ENCODE measurements at places on chromosomes 4 and X. TPM values are rescaled to one million over a fixed set of nuclear protein-coding genes. Genes with fewer than 3 reads are reported as not detected.

DNA sequence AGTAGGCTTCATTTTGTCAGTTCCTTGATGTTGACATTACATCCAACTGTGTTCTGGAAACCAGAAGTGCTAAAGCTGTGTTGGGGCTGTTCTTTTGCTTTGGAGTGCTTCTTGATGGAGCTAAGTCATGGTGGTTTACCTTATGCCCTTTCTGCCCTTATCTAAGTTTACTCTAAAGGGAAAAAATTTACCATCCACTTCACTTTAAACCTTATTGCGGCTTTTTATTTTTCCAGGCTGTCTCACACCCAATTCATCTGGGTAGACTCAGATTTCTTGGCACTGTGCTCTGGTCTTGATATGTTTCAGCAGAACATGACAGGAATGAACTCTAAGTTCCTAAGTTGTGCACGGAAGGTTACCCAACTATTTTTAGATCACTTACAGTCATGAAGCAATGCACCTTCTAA, 104.7 kb upstream of the TTC29 start:
- H3K4me1 ChIP-seq = no peaks in the 10 kb centered on the region
- no peak for DNase-seq

DNA sequence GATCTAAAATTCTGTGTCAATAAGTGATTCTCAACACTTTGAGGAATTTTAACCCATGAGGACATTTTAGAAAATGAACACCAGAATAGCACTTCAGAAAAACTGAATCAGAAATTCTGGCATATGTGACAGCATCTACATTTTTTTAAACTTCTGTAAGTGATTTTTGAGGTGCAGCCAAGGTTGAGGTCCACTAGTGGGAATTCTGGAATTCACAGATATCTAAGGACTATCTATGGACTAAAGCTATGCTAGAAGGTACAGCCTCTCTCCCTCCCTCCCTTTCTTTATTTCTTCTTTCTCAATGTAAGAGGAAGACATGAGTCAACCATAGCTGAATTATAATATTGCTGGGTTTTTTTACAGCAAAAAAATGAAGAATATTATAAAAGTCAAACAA, 508.2 kb upstream of the ATOH1 start:
- H3K4me1 ChIP-seq = no peaks in the 10 kb centered on the region
- DNase-seq = no peak
- no peak overlapping the region for H3K4me3 ChIP-seq
- no peaks in the 10 kb centered on the region for H3K36me3 ChIP-seq
- H3K27me3 ChIP-seq = no peaks in the 10 kb centered on the region

Gene SPANXA1
- not detected for polyA plus RNA-seq

DNA sequence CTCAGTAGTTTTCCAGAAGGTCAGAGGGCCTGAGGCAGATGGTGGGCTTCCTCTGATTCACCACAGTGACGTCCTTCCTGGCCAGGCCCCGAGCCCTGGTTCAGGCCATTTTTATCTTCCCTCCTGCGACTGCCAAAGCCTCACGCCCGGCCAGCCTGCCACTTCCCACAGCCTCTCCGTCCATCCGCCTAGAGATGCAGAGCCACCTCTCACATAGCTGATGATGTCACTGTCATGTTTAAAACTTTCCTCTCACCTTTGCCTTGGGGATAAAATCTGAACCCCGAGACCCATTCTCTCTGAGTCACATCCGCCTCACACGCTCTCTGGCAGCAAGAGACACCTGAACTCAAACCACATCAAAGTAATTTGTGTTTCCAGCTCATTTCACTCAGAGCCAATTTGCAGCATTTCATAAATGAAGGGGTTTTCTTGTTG, 175.3 kb downstream of the QDPR start:
- H3K36me3 ChIP-seq = no peaks in the 10 kb centered on the region
- DNase-seq = peak; percentile 49
- H3K4me1 ChIP-seq = peaks cover 3% of the 10 kb centered on the region
- peak overlapping the region; percentile 62 for H3K27ac ChIP-seq
- H3K27me3 ChIP-seq = no peaks in the 10 kb centered on the region

Gene GAR1
- 33.4 TPM for polyA plus RNA-seq

Gene NSD2
- polyA plus RNA-seq = 18.6 TPM

Gene DCHS2
- polyA plus RNA-seq = 0.07 TPM

GRCh38 chr4:34850968-34851367, 1393.3 kb downstream of the ARAP2 start:
- DNase-seq = no peak
- no peaks in the 10 kb centered on the region for H3K27me3 ChIP-seq
- H3K36me3 ChIP-seq = no peaks in the 10 kb centered on the region
- H3K4me1 ChIP-seq = no peaks in the 10 kb centered on the region
- no peak overlapping the region for H3K27ac ChIP-seq
- H3K4me3 ChIP-seq = no peak overlapping the region

Gene SH3RF1
- polyA plus RNA-seq = 3.7 TPM

- H3K36me3 ChIP-seq = no peaks in the 10 kb centered on the region
- H3K4me1 ChIP-seq = no peaks in the 10 kb centered on the region
- no peaks in the 10 kb centered on the region for H3K27me3 ChIP-seq
- H3K4me3 ChIP-seq = no peak overlapping the region
- no peak overlapping the region for H3K27ac ChIP-seq
- no peak for DNase-seq
These were observed 120.2 kb downstream of the KLHL13 start for GRCh38 chrX:117996408-117996807.

Gene REPS2
- 3.6 TPM for polyA plus RNA-seq

DNA sequence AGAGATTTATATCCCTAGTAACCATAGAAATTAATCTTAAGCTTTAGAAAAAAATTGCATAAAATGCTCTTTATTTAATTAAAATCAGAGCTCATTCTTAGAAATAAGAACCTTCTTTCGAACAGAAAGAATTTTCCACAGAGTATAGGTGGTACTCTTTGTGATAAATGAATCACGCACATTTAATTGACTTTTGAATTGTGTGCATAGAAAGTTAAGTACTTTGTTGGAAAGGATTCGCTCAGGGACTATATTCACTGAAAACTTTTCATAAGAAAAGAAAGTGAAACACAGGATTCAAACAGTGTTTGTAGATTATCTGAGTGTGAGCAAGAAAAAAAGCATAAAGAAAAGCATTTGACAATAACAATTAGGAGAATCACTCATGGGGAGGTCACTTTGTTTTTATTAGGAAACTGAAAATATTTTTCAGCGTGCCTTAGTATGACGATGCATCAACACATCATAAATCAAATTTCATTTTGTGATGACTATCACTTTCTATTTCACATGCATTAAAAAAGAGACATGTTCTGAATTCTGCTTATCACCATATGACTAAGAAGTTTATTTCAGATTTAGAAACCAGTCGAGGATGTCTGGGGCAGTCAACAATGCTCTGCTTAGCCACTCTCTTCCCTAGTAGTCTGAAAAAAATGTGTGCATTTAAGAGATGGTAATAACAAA, 49.5 kb downstream of the STX18 start:
- DNase-seq = no peak
- no peak overlapping the region for H3K4me3 ChIP-seq
- no peak overlapping the region for H3K27ac ChIP-seq
- no peaks in the 10 kb centered on the region for H3K36me3 ChIP-seq

Gene DOK7
- 1.8 TPM for polyA plus RNA-seq

Gene GPR119
- not detected for polyA plus RNA-seq

DNA sequence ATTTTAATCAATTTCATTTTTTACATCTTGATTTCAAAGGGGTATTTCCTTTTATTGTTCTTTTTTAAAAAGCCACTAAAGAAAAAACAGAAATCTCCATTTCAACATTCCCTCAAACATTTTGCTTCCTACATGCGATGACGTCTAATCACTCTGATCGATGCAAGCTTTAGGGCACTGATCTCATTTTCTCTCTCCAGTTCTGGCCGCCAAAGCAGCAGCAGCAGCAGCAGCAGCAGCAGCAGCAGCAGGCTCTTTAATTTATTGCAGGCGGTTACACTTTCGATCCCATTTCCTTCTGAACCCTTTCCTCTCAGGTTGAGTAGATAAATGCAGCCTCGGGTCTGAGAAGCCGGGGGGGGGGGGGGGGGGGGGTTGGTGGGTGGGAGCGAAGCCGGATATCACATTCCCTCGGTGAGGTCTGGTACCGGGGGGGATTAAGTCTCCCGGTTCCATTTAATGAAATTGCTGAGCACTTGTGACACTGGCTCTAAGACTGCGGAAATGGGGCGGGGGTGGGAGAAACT, 3.4 kb upstream of the PCDH7 start:
- H3K4me1 ChIP-seq = no peaks in the 10 kb centered on the region
- no peak overlapping the region for H3K27ac ChIP-seq
- H3K36me3 ChIP-seq = no peaks in the 10 kb centered on the region
- peak overlapping the region; percentile 31 for H3K4me3 ChIP-seq

Gene LIMCH1
- 5.4 TPM for polyA plus RNA-seq

GRCh38 chrX:15973299-15973698, 118.7 kb upstream of the AP1S2 start:
- no peaks in the 10 kb centered on the region for H3K27me3 ChIP-seq
- DNase-seq = no peak
- H3K27ac ChIP-seq = no peak overlapping the region
- no peaks in the 10 kb centered on the region for H3K4me1 ChIP-seq

Gene CENPVL1
- polyA plus RNA-seq = 0.41 TPM

- no peaks in the 10 kb centered on the region for H3K36me3 ChIP-seq
- H3K4me3 ChIP-seq = no peak overlapping the region
- no peak for DNase-seq
- H3K27ac ChIP-seq = no peak overlapping the region
- H3K4me1 ChIP-seq = peaks cover 4% of the 10 kb centered on the region
- H3K27me3 ChIP-seq = no peaks in the 10 kb centered on the region
These were observed 18.1 kb downstream of the HTRA3 start for GRCh38 chr4:8287343-8288280.

DNA sequence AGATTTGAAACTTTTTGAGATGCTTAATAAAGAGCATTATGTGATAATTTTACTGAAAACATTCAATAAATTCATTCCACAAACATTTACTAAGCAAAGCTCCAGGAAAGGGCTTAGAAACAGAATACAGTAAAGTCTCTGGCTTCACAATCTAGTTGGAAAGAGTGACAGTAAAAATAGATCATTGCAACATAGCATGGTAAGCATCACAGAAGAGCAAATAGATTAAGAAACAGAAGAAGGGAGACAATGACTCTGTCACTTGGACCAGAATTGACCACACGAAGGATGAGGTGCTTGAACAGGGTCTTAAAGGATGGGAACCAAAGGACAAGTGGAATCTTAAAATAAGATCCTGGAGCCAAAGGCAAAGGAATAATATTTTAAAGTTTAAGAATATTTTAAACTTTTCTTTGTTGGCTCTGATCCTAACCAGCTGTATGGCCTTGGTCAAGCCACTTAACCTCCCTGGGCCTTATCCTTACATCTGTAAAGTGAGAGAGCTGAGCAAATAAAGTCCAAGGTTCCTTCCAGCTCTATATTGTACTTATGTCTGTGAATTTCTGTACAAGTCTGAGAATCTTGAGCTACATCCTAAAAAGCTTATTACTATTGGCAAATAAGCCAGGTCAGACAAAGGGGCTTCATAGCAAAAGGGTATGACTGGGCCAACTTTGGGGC, 33.9 kb downstream of the SEC24D start:
- H3K27ac ChIP-seq = no peak overlapping the region
- H3K36me3 ChIP-seq = peaks cover 28% of the 10 kb centered on the region
- H3K27me3 ChIP-seq = no peaks in the 10 kb centered on the region
- DNase-seq = no peak
- H3K4me3 ChIP-seq = no peak overlapping the region

- H3K36me3 ChIP-seq = no peaks in the 10 kb centered on the region
- H3K27ac ChIP-seq = no peak overlapping the region
- H3K27me3 ChIP-seq = no peaks in the 10 kb centered on the region
- H3K4me3 ChIP-seq = no peak overlapping the region
These were observed 182.8 kb downstream of the BANK1 start for GRCh38 chr4:101973361-101973760.

GRCh38 chr4:103429283-103429682, 231.1 kb upstream of the CENPE start:
- H3K4me3 ChIP-seq = no peak overlapping the region
- DNase-seq = no peak
- H3K4me1 ChIP-seq = no peaks in the 10 kb centered on the region
- no peaks in the 10 kb centered on the region for H3K27me3 ChIP-seq
- no peak overlapping the region for H3K27ac ChIP-seq

GRCh38 chr4:105613306-105613705, 60.9 kb downstream of the ARHGEF38 start:
- no peak for DNase-seq
- no peaks in the 10 kb centered on the region for H3K27me3 ChIP-seq
- no peaks in the 10 kb centered on the region for H3K36me3 ChIP-seq
- H3K4me3 ChIP-seq = no peak overlapping the region
- H3K27ac ChIP-seq = no peak overlapping the region

GRCh38 chrX:150197388-150197787, 165.7 kb upstream of the MAMLD1 start:
- DNase-seq = no peak
- H3K27me3 ChIP-seq = no peaks in the 10 kb centered on the region
- H3K4me1 ChIP-seq = no peaks in the 10 kb centered on the region
- H3K4me3 ChIP-seq = no peak overlapping the region

- no peaks in the 10 kb centered on the region for H3K27me3 ChIP-seq
- H3K4me3 ChIP-seq = no peak overlapping the region
- H3K4me1 ChIP-seq = no peaks in the 10 kb centered on the region
These were observed 92.7 kb downstream of the SPATA18 start for GRCh38 chr4:52143815-52144214.

DNA sequence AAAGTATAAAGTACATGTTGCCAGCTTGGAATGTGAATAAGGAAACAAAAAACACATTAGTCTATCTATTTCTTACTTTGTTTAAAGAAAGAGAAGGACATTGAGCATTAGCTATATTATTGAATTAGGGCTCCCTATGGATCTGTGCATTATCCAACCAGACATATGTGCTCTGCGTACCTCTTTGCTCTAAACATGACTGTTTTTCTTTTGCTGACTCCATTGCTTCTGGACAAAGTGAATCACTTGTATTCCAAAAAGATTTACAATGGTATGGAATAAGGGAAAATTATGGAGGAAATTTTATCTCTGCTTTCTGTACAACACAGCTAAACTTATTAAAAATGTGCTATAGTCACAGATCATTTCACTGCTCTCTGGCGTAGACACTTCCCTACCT, 727.8 kb upstream of the LCORL start:
- no peak for DNase-seq
- no peak overlapping the region for H3K27ac ChIP-seq
- H3K27me3 ChIP-seq = no peaks in the 10 kb centered on the region
- no peak overlapping the region for H3K4me3 ChIP-seq
- H3K4me1 ChIP-seq = no peaks in the 10 kb centered on the region
- H3K36me3 ChIP-seq = no peaks in the 10 kb centered on the region

Gene ADH6
- polyA plus RNA-seq = 1.5 TPM

GRCh38 chr4:103400405-103400804, 202.3 kb upstream of the CENPE start:
- no peak overlapping the region for H3K4me3 ChIP-seq
- no peaks in the 10 kb centered on the region for H3K36me3 ChIP-seq
- H3K27ac ChIP-seq = no peak overlapping the region
- no peaks in the 10 kb centered on the region for H3K4me1 ChIP-seq
- no peak for DNase-seq
- no peaks in the 10 kb centered on the region for H3K27me3 ChIP-seq

- H3K36me3 ChIP-seq = no peaks in the 10 kb centered on the region
- no peak overlapping the region for H3K4me3 ChIP-seq
- H3K4me1 ChIP-seq = no peaks in the 10 kb centered on the region
- H3K27ac ChIP-seq = no peak overlapping the region
- no peak for DNase-seq
These were observed 223.2 kb downstream of the PRDM5 start for GRCh38 chr4:120699354-120699753.

Gene MAGEB18
- not detected for polyA plus RNA-seq

Gene CHST7
- 2.6 TPM for polyA plus RNA-seq

Measured in thymus (tissue), 14 donors.